ENCODE measurements at places on chromosomes 3 and 15. TPM values are rescaled to one million over a fixed set of nuclear protein-coding genes. Genes with fewer than 3 reads are reported as not detected.

DISP2 gene
- 0.23 TPM for total RNA-seq

AKAP13 gene
- total RNA-seq: 1,115 TPM

MST1 gene
- total RNA-seq: 21.1 TPM

CYP19A1 gene
- 1.2 TPM for total RNA-seq
